Stimulated activated CD8-positive, alpha-beta memory T cell treated with anti-CD3 and anti-CD28 coated beads, Interleukin-15, amount 100 ng/mL, for 1 hour (primary cell): ENCODE measurements at places on chromosomes 5 and 9.

GRCh38 chr5:171365351-171365750, 22.3 kb upstream of the NPM1 start:
- DNase-seq, result no peak

DNA sequence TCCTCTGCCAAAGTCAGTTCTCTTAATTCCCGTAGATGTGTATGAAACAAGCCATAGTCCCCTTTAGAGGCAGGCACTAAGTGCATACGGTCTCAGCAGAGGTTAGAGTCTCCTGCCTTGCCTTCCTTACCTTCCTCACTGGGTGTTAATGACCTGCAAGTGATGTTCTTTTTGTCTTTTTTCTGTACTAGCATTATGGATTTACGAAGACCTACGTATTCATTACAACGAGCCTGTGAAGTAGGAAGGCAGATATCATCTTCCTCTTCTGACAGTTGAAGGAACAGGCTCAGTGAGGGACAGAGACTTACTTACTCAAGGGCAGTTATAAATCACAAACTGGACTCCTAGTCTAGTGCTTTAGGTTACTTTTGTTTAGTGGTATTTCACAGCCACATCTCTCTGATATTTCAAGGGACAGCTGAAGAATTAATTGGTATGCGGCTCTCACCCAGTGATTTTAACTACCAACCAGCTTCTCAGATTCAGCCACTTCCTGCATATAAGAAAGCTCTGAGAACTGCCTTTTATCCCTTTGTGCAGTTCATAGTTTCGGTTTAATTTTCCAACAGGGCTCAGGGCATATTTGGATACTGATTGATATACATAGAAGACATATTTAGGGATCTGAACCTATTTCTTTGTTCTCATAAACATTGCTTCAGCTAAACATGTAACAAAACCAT, 85.1 kb upstream of the CKMT2 start:
- no peak for DNase-seq

GRCh38 chr9:3809724-3810123, 283.9 kb upstream of the RFX3 start:
- DNase-seq, result no peak

GRCh38 chr5:162282191-162282590, 214.6 kb downstream of the GABRG2 start:
- DNase-seq, result no peak

DNA sequence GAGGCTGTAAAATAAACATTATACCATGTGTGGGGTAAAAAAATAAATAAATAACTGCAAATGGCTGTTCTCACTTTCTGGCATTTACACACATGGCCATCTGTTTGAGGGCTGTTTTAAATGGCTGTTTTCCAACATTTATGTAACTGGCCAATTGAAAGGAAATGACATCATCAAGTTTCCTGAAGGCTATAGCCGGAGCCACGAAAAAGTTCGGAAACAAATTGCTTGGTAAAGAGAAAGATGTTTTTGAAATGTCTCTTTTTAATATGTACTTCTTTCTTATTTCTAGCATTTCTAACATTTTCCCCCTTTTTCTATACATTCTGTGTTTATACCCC, 95.4 kb upstream of the DAB2 start:
- no peak for DNase-seq

GRCh38 chr9:2263665-2264064, 248.5 kb downstream of the SMARCA2 start:
- no peak for DNase-seq

DNA sequence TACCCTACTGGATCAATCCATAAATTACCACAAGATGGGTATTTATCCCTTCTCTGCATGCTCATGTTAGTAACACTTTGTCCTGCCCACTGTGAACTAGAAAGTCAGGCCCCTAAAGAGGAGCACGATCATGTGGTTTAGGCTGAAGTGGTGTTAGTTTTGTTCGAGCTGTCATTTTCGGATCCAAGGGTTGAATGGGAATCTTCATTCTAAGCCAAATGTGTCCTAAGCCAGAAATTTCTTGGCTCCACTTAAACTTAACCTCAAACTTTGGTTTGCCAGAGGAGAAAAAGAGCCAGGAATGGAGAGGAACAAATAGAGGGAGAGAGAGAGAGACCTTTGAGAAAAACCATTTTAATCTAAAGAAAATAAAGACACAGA, 837.7 kb upstream of the ZNF608 start:
- DNase-seq, result no peak

DNA sequence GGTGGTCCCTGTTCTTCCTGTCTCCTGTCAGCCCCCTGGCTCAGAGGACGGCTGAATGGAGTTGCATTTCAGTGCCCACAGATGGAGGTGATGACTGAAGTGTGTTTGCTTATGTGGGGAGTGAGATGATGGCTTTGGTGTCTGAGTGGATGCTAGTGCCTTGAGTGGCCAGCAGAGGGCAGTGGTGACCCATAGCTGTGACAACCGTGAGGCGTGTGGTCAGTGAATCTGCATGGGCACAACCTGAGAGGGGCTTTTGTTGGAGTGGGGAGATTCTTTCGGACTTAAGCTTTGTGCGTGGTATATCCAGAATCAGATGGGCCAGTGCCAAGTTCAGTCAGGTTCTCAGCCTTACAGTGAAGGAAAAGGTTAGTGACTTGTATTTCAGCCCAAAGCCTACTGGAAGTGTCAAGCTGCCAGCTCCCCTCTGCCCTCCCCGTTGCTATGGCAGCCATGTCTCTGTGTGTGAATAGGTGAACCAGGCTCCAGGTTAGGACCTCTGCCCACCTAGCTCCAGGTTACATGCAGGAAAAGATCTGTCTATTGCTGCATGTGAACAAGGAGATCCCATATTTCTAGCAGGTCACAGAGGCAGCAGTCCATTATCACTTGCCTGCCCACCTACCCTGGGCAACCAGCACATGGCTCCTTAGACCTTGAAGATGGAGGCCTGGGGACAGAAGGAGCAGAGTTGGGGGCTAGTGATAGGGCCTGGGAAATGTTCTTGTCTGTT, 14.7 kb upstream of the CXXC5 start:
- peak; percentile 43 for DNase-seq

GRCh38 chr5:121795511-121795910, 56.2 kb upstream of the FTMT start:
- no peak for DNase-seq

GRCh38 chr9:133098871-133099270, 22.2 kb downstream of the RALGDS start:
- no peak for DNase-seq

GRCh38 chr9:14529629-14530028, 163.6 kb downstream of the ZDHHC21 start:
- DNase-seq, result no peak

DNA sequence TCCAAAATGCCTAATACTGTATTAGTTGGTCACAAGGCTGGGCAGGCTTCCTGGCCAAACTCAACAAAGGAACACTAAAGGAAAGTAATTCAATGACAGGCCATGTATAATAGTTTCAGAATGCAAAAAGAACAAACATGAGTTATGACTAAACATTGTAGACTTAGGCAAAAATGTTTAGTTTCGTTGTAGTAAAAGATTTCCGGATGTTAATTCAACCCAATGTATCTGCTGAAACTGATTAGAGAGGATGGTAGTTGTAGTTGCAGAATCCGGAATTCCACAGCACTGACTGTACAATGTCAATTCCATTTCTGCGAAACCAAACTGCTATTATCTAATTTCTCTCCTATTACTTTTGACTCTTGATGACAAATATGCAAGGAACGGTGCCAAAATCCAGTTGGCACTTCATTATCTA, 117.9 kb upstream of the FST start:
- DNase-seq, result no peak

- DNase-seq, result no peak
Measured at GRCh38 chr5:62605638-62606037, 27.0 kb downstream of the LRRC70 start.

GRCh38 chr9:123326187-123326586, 29.8 kb upstream of the CRB2 start:
- no peak for DNase-seq

GRCh38 chr5:76331126-76331525, 72.0 kb upstream of the IQGAP2 start:
- no peak for DNase-seq

GRCh38 chr5:81750308-81751008, 439 bp downstream of the SSBP2 start:
- DNase-seq, result no peak

GRCh38 chr5:109163336-109163735, 246.4 kb downstream of the PJA2 start:
- no peak for DNase-seq

GRCh38 chr5:125323613-125324012, 577.2 kb upstream of the ZNF608 start:
- no peak for DNase-seq

DNA sequence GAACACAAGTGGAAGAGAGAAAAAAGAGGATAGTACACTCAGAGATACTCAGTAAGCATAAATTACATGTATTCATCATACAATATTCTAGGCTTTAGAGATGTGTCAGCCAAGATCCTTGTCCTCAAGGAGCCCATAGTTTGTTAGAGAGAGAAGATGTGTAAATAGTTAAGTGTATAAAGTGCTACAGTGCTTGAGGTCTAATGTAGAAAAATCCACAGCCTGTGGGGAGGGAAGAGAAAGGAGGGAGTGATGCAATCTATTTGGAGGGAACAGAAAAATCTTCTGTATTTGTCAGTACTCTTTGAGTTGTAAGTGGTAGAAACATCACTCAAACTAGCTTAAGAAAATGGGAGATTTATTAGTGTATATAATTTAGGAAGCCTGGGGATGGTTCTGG, 81.9 kb downstream of the PALM2AKAP2 start:
- DNase-seq, result no peak

- DNase-seq, result no peak
Measured at GRCh38 chr5:31131381-31131891, 62.0 kb upstream of the CDH6 start.

GRCh38 chr5:132339502-132339901, 30.0 kb upstream of the SLC22A5 start:
- DNase-seq, result no peak

- no peak for DNase-seq
Measured at GRCh38 chr5:178057839-178058238, 55.5 kb upstream of the N4BP3 start.

DNA sequence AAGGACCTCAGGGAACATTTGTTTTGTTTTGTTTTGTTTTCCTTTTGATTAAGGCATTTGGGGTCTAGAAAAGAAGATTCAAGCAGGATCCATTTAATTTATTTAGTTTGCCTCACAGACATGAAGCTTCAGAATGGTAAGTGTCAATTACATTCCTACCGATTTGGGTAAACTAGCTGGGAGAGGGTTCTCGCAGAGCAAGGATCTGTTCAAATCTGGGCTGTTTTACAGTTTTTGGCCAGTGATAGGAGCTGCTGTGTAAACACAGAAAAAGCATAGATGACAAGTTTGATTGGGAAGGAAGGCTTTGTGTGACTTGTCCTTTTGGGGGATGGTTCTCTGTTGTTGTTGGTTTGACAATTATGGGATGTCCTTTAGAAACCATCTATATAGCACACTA, 470.3 kb upstream of the WWC1 start:
- DNase-seq, result no peak

GRCh38 chr5:39337252-39337915, 26.9 kb downstream of the C9 start:
- DNase-seq, result no peak

- no peak for DNase-seq
Measured at GRCh38 chr5:163260471-163260870, 176.9 kb upstream of the CCNG1 start.

DNA sequence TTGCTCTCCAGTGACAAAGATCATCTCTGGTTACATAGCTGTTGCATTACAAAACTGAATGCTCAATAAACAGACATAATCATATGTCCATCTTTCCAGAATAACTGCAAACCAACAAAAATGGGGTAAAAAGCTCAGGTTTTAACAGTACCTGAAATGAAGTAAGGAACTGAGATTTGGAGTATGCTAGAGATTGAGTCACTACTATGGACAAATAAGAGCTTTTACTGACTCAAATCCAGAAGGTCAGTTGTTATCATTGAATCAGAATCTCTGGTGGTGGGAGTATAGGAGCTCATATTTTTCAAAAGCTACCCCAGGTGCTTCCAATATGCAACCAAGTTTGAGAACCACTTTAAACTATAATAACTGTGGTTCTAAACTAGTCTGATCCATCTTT, 4.1 kb upstream of the RAPGEF6 start:
- DNase-seq, result no peak

- no peak for DNase-seq
Measured at GRCh38 chr5:27821681-27822080, 783.3 kb upstream of the CDH9 start.

DNA sequence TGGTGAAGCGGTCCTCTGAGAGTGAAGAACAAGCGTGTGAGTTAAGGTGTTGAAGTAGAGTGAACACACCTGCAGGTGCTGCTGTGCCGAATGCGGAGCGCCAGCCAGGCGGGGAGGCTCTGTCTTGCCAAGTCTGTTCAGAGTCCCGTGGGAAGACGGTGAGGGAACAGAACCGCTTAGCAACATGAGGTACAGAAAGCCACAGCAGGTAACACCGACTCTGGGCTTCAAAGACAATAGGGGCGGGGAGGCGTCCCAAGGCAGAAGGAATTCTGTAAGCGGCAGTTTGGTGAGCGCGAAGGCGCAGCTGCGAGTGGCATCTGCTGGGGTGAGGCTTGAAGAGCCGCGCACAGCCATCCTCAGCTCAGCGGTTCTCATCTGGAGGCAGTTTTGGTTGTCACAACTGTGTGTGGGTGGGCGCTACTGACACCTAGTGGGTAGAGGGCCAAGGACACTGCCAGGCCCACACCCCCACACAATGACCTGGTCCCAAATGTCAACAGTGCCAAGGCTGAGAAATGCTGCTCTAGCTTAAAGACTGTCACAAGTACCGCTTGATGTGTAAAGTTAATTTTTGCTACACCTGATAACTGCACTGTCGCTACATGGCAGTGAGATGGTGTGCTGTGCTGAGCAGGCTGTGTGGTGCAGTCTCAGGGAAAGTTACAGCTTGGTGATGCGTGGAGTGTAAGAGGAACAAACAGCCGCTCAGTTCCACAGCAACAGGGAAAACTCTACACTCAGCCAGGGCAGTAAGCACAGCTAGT, 67.4 kb upstream of the TBC1D9B start:
- DNase-seq, result no peak

DNA sequence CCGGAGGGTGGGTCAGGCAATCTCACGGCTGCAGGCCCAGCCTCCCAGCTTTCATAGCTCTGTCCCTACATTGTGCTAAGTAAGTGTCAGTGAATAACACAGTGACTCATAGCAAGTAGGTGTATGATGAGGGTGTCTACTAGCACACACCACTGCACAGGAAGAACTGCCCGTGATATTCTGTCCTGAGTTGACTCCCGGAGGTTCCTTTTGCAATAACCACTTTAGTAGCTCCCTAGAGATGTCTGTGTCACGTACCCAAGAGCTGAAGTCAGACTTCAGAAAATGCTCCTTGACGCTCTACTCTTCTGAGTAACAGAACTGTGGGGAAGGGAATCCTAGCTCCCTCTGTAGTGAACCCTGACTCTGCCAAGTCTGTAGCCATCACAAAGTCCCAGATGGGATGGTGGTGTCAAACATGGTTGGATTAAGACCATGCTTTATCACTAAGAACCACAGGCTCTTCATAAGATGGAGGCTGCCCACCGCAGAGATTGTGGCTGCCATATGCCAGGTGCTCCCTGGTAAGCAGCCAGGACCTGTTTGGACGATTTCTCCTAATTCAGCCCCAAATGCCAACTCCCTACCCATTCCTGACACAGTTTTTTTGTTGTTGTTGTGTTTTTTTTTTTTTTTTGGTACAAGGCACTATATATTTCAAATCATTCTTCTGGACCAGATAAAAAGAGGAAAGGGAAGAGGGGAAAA, 352.6 kb upstream of the PANK3 start:
- DNase-seq, result no peak
